ENCODE measurements at places on chromosomes 5 and 9.

GRCh38 chr5:172904643-172905345 lies 54.4 kb upstream of the RPL26L1 start:
- no peak for DNase-seq

- DNase-seq, result no peak
Measured at GRCh38 chr5:133531178-133531577, 81.2 kb downstream of the FSTL4 start.

DNA sequence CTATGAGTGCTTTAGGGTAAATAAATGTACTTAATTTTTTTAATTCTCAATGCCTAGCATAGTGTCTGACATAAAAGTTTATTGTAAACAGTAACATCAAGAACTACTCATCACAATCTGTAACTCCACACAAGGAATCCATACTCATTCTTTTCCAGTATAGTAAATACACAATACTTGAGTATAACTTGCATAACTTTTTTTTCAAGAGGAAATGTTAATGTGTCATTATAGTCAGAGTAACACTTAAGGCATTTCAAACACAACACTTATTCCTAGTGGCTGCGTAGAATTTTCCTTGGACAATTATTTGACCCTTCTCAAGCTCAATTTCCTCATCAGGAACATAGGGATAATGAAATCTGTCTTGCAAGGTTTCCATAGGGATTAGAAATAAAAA lies 584.3 kb downstream of the CAAP1 start:
- DNase-seq, result no peak

DNA sequence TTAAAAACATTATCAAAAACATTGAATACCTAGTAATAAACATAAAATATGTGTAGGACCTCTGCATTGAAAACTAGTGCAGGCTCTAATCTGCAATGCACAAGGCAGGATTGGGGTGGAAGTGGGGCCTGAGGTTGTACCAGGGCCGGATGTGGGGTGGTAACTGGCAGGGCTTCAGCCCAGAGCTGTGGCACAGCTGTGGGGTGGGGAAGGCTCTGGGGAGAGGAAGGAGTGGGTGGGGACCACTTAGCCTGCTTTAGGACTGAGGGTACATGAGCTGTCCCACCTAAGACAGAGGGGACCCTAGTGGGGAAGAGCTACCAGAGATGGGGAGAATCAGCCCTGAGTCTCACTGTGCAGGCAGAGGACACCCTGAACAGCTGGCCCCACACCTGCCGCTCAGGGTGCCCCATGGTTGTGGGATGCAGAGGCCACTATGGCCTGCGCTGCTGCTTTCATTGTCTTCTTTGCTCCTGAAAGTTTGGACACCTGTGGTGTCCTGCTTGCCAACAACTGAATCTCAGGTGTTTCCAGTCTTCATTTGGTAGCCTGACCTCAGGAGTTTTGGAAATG lies 311.4 kb downstream of the TLE4 start:
- DNase-seq, result no peak

DNA sequence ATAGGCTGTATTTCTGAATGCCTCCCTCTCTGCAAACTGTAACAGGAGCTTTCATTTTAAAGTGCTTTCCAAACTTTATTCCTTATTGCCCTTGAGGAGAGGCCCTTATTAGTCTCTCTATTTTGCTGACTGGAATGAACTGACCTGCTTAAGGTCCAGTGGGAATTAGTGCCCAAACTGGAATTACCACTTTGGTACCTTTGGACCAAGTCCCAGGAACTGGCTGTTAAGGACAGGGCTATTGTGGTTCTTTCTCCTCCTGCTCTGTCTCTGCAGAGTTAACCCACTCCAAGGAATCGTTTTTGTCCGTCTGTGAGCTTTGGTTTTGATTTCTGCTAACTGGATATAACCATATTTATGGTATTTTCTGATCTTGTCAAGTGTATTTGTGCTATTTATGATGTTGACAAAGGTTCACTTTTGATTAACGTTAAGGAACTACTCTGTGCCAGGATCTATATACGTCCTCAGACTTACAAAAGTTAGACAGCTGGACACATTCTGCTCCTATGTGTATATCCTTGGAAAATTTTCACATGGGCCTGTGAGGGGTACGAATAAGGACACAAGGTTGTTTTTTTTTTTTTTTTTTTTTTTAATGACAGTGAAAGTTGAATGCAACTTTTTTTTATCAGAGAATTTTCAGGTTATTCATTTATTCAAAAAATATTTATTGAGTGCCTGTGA lies 189.1 kb upstream of the ANKRD55 start:
- no peak for DNase-seq

GRCh38 chr5:172503925-172504700 lies 49.8 kb upstream of the SH3PXD2B start:
- DNase-seq, result no peak

- no peak for DNase-seq
Measured at GRCh38 chr9:93061260-93061751, 2.8 kb downstream of the SUSD3 start.

DNA sequence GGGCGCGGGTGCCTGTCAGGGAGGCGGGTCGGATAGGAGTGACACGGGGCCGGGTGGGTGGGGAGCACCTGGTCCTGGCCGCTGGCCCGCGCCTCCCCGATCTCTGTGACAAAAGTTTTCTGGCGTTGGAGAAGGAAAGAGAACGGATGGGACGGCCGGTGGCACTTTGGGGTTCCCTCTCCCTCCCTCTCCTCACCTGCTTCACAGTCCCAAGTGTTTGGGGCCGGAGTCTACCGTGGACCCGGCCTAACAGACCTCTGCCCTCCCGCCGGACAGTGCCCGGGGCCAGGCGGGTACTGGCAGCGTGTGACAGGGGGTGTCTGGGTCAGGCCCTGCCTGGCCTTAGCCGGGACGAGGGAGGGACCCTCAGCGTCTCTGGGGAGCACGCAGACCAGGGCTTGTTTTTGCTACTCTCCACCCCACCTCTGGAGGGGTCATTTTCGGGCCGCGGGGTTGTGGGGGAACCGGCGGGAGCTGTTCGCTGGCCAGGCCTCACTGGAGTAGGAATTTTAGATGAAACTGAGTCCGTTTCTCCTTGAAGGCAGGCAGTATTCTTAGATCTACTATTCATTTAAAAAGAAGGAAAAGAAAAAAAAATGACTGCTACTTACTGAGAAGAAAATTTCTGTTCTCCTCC lies 1.7 kb downstream of the PRDM6 start:
- DNase-seq, result no peak

DNA sequence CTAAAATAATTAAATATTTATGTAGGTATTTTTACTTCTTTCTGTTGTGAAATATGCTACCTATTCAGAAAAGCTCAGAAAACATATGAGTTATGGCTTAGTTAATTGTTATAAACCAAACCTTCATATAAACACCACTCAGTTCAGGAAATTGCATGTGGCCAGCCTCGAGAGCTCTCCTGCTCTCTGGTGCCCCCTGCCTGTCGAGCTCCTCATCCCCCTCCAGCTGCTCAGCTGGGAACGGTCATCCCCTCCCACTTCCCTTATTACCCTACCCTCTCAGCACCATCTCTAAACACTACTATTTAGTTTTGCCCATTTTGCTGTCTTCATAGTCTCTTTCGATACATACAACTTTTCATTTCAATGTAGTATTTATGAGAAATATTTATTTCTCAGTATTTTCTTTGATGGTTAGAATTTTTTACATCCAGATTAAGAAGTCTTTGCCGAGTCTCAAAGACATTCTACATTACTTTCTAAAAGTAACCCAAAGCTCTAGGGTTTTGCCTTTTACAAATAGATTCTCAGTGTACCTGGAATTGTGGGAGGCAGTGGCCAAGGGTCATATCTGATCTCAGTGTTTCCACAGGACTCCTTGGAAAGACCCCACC lies 51.2 kb upstream of the SEMA4D start:
- DNase-seq, result peak; percentile 88

GRCh38 chr5:81290146-81290545 lies 11.2 kb upstream of the ZCCHC9 start:
- no peak for DNase-seq

DNA sequence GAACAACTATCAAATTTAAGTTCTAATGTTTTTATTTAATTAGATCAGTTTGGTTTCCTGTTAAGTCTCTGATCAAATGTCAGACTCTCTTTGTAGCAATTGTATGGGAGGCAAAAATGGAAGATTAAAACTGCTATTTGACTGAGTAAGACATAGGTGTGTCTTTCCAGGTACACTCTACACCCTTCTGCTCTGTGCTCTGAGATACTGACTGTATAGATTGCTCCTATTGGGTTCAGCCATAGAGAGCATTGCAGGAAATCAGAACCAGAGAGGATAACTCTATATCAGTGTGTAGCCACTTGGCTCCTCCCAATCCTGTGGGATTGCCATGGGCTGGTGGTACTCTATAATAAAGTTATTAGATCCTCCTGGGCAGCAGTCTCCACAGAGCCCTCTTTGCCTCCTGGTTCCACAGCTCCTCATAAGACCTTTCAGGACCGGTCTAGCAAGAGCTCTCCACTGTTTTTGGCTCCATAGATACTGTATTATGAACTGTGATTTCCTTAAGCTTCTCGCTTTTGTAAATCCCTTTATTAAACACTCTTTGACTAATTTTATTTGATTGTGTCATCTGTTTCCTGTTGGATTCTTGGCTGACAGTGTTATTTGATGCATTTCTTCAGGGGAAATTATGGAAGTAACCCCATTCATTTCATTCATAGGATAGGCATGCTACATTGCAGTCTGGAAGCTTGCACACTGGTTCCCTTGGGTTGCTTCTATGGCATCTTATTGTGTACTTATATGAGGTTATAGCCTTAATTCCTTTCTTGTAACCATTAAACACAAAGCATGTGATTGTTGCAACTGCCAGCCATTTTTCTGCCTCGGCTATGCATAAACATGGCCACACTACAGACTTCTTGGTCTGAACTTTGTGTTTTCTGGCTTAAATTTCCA lies 115.6 kb downstream of the VCAN start:
- no peak for DNase-seq

- no peak for DNase-seq
Measured at GRCh38 chr9:93125331-93125894, 8.6 kb downstream of the NINJ1 start.

DNA sequence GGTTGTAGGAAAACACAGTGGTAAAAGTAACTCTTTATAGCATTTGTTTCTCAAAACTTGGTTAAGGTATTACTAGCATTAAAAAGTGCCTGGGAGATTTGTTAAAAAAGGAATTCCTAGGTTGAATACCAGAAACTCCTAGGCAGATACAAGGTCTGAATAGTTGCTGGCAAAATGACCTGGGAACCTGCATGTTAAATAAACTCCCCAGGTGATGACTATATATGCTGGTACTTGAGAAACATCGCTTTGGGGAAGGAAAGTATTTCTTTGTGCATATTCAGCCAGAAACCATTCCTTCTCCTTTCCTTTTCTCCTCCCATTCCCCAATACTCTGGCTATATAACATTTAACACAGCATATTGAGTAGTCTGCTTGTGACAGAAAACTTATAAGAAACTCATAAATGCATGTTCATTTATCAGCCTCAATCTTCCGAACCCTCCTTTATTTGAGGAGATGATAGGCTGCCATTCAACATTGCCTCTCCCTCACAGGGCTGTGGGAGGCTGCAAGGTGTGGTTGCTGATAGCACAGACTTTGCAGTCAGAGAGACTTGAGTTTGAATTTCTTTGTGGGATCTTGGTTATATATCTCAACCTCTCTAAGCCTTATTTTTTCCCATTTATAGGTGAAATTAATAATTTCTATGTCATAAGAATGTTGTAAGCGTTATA lies 28.7 kb downstream of the PCSK1 start:
- DNase-seq, result no peak

DNA sequence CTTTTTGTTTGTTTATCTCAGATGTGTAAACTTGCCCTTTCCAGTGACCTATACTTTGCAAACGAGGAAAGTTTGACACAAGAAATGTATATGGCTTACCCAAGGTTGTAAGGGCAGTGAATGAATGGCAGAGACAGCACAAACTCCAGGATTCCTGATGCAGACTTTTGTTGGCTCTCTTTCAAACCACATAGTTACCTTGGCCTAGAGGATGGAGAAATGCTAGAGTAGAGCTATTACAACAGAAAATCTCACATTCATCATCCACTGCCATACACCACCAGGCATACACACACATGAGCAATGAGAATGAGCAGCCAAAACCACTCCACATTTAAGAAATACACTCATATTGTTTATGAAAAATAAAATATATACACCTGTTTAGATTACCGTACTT lies 387.0 kb downstream of the TLR4 start:
- no peak for DNase-seq

All from HEK293T (cell line).